ENCODE measurements at places on chromosomes 6 and 20.

DNA sequence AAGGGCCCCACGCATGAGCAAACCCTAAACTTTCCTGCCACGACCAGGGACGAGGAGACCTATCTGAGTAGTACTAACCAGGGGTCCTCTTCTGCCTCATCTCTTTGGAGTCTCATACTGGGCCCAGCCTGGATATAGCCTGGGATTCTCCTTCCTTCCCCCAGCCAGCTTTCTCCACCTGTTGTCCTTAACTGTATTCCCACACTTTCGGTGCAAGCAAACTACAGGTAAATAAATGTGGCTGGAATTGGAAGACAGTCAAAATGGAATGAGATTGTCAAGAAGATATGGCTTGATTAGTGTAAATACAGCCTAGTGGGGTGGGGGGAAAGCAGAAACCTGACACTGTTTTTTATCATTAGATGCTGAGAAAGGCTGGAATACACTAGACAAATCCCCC is 23.5 kb upstream of the LY86 start:
- DNase-seq: no peak

- DNase-seq: no peak
Measured at GRCh38 chr6:169816054-169816453, 64.6 kb downstream of the ERMARD start.

GRCh38 chr20:48234951-48235350 is 449.7 kb upstream of the SULF2 start:
- no peak for DNase-seq

GRCh38 chr20:51917886-51918535 is 115.7 kb upstream of the SALL4 start:
- no peak for DNase-seq

Measured in muscle of arm (tissue), 14 donors.